Left cardiac atrium (tissue), 4 donors: ENCODE measurements at places on chromosomes 12 and 14.

DNA sequence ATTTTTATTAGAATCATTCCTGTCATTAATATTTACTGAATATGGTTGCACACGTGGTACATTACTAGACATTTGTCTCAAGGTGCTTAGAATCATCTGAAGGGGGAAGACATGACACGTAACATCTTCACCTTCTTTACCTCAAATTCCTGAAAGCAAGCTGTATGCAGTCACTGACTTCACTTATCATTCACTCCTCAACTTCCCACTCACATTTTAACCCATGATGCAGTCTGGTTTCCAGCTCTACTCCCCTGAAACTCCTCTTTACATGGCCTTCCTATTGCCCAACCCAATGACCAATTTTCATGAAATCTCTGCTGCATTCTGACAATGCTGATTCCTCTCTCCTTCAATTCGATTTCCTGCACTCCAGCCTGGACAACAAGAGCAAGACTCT, 5.8 kb upstream of the PSMC6 start:
- no peak for DNase-seq

DNA sequence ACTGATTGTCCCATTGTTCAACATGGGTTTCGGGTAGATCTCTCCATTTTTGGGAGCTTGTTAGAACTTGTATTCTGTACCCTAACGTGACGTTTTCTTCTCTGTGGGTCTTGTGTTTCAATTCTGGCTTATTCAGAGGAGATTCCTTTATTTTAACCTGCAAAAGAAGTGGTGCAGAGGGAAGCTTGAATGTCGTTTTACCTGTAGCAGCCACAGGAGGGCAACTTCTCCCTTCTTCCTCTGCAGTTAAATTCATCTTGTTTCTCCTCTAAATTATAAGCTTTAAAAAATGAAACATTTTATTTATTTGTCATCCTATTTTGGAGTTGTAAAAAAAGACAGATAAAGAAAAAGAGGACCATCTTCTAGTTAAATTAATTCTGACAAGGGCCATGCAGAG, 13.7 kb upstream of the CLEC4D start:
- no peak for DNase-seq

DNA sequence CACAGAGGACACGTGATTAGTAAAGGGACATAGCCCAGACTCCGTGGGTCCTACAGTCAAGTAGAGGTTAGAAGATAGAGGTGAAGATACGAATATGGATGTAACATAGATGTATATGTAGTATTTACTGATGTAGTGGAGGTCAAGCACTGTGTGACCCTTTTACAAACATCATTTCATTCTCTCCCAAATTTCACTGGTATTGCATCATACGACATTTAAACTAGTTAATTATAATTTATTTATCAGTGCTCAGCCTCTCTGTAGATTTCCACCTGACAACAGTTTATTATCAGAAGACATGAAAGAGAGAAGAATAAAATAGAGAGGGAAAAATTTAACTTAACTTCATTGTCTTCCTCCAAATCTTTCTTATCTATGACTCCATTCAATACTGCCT, 927.9 kb upstream of the TMEM132C start:
- DNase-seq: no peak

- no peak for DNase-seq
These were observed 265.8 kb downstream of the SLC16A7 start for GRCh38 chr12:59861635-59862034.

DNA sequence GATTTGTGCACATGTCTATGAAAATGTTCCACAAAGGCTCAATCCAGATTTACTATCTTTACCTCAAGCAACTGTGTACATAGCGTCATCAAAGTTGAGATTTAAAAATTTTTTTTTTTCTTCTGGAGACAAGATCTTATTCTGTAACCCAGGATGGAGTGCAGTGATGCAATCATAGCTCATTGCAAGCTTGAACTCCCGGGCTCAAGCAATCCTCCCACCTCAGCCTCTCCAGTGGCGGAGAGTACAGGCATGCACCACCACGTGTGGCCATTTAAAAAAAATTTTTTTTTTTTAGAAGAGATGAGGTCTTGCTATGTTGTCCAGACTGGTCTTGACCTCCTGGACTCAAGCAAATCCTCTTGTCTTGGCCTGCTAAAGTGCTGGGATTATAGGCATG, 2.3 kb downstream of the COCH start:
- DNase-seq: no peak

- no peak for DNase-seq
These were observed 12.6 kb upstream of the CYP46A1 start for GRCh38 chr14:99671235-99672224.

- DNase-seq: no peak
These were observed 408.2 kb upstream of the CCDC196 start for GRCh38 chr14:66078006-66078405.

DNA sequence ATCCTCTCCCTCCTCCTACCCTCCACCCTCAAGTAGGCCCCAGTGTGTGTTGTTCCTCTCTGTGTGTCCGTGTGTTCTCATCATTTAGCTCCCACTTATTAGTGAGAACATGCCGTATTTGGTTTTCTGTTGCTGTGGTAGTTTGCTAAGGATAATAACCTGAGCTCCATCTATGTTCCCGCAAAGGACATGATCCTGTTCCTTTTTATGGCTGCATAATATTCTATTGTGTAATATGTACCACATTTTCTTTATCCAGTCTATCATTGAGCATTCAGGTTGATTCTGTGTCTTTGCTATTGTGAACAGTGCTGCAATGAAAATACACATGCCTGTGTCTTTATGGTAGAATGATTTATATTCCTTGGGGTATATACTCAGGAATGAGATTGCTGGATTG, 30.5 kb downstream of the JDP2 start:
- DNase-seq: no peak
